ENCODE measurements at places on chromosomes 2 and 18.

DNA sequence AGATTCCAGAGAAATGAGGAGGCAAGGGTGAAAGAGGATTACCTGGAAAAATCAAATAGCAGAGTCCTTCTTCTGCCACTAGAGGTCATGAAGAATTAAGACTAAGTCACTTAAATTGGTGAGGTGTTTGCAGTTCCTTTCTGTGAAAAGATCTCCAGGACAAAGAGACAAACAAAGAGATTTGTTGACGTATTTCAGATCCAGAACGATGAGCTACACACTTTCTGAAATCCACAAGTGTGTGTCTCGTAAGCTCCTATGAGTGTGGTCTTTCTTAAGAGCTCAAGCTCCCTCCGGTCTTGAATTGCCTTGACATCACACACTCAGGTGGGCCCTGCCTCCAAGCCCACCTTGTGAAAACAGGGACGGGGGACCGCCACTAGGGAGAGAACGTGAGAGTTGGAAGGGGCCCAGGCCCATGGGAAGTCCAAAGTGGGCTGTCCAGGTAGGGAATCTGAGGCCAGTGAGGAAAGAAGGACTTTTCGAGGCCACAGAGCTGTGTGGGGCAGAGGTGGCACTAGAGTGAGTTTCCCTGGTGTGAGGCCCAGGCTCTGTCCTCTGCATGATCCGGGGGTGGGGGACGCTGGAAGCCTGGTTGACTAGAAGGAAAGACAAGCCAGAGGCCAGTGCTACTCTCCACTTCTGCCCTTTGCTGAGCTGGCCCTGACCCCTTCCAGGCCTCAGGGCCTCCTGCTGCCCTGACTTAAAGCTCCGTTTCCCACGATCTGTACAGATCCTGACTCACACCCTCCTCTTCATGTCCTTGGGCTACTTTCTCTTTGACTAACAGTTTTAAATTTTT, 168.1 kb upstream of the NCK2 start:
- DNase-seq, result peak; percentile 75

- DNase-seq, result peak; percentile 8
Measured at GRCh38 chr18:47413327-47413726, 161.9 kb upstream of the SKOR2 start.

- peak; percentile 91 for DNase-seq
Measured at GRCh38 chr2:218229239-218229638, 12.2 kb downstream of the ARPC2 start.

DNA sequence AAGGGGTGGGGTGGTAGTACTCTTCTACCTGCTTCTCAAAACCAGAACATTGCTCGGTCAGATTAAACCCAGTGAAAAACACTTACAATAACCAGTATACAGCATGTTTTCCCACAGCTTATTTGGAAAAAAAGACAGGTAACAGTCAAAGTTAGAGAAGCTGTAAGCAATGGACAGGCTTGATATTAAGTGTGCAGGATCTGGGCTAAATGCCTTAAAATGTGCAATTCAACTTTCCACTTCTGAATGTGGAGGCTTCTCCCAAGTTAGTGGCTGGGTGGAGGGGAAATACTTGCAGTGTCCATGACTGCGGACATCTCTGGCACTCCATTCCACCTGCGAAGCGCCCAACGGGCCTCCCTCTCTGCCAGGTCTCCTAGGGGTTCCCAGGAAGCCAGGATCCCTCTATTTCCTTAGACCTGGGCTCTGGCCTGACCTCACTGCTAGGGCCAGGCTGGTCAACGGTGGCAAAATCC, 5.3 kb downstream of the ZEB2 start:
- DNase-seq, result peak; percentile 45

DNA sequence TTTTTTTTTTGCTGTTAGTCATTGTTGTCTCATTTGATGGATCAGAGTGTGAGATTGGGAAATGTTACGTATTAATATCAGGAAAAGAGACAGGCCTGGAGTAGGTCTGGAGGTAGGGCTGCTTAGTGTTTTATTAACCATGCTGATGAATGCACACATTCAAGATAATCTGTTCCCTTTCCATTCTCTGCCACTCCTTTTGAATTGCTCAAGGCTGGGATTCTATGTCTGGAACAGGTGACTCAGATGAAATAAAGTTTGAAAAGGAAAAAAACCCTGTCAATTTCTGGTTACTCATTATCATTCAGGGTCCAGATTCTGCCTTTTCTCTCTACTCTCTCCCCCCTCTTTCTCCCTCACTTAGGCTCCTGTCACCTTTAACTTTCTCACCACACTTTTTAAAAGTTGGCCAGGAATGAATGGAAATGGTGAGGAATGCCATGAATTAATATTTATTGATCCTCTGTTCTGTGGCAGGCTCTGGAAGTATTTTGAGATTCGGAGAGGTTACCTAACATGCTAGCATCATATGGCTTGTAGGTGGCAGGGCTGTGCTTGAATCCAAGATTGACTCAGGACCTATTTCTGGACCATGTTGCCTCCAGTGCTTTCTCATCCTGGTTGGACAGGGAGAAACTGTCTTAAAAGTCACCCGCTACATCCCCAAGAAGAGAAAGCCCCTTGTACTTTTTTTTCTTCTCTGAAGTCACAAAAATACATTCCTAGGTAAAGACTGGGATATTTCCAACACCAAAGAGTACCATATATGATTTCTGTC, 40.2 kb downstream of the MAP4K4 start:
- DNase-seq, result no peak

- no peak for DNase-seq
Measured at GRCh38 chr2:182550234-182550633, 123.4 kb upstream of the PDE1A start.

DNA sequence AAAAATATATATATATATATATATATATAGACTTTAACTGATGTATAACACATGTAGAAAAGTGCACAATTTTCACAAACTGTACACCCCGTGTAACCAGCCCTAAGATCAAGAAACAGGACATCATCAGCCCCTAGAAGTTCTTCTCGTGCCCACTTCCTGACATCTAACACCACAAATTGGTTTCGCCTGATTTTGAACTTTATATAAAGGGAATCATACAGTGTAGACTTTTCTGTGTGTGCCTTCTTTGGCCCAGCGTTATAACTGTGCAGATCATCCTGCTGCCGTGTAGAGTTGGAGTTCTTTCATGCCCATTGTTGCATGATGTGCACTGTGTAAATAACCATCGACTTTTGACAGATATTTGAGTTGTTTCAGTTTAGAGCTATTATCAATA, 41.0 kb downstream of the SMAD7 start:
- DNase-seq, result no peak

DNA sequence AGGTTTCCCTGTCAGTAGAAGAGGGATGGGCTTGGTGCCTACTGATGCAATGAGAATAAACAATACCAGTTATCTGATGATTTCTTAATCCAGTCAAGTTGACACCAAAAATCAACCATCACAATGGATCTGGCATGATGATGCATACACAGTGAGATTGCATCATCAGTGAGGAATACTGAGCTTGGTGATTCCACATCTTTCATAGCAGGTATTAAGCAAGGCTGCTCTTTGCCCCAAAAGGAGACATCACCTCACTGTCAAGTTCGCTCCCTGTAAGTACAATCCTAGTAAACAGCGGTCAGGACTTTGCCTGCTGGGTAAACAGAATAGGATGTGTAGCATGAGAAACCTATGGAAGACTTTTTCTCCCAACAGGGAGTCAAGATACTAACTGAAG, 282.7 kb upstream of the CDH2 start:
- DNase-seq, result no peak

GRCh38 chr2:240126731-240127130, 9.4 kb downstream of the COPS9 start:
- DNase-seq, result no peak

GRCh38 chr18:22018366-22018765, 151.0 kb upstream of the GATA6 start:
- no peak for DNase-seq

DNA sequence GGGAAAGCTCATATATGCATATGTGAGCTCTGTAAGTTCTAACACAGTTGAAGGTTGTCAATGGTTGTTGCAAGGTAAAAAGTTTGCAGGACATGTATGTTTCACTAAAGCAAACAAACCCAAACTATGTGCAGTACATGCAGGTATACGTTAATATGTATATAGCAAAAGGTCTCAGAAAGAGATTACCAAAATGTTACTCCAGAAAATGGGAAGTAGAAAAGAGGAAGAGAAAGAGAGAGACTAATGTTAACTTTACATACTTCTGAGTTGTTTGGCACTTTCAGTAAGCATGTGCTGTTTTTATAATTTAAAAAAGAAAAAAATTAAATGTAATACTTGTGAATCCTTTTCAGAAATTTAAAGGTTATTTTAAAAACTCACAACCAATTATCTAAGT, 32.8 kb upstream of the PEX13 start:
- DNase-seq, result no peak

DNA sequence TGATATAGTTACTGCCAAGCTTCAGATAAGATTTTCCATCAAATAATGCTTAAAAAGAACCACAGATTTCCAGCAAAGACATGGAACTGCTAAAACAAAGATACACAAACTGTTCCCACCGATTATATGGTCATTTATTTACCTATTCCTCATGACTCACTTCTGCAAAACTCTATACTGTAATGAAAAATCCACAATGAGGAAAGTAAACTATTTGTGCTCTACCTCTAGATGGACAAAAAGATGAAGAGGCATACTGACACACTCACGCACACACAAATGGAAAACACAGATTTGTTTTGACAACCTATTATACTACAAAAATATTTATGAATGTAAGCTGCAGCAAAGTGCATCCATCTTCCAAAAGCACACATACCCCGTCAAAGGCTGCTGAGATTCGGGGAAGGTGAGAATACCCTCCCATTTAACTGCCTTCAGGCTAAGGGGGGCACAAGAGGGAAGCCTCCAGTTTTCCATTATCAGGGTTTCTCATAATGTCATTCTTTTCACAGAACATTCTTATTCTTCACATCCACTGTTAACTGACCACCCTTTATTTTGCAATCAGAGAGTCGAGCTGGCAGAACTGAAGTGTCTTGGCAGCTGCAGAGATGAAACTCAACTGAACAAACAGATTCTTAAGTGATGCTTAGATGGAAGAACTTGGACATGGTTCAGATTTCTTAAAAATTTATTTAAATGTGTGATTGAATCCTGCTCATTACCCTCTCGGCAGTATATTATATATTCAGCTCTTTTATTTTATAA, 115.9 kb upstream of the TANK start:
- no peak for DNase-seq

DNA sequence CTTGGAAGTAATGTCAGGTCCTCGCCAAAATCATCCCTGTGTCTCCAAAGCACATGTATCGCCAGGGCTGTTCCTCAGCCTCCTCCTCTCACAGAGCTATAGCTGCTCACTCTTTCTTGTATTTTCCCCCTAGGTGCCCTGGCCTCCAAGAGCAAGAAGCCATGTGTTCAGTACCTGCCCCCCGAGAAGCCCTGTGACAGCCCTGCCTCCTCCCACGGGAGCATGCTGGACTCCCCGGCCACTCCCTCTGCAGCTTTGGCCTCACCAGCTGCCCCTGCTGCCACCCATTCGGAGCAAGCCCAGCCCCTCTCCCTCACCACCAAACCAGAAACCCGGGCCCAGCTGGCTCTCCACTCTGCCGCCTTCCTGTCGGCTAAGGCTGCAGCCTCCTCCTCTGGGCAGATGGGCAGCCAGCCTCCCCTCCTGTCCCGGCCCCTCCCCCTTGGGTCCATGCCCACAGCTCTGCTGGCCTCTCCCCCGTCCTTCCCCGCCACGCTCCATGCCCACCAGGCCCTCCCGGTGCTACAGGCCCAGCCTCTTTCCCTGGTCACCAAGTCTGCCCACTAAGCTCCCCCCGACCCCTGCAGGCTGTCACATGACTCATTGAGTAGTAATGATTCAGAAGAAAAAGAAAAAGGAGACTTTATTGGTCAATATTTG, 18.8 kb downstream of the TGOLN2 start:
- peak; percentile 29 for DNase-seq

- no peak for DNase-seq
Measured at GRCh38 chr2:209726311-209726710, 45.3 kb upstream of the UNC80 start.

- peak; percentile 73 for DNase-seq
Measured at GRCh38 chr2:234500394-234501006, 3.6 kb upstream of the ARL4C start.

DNA sequence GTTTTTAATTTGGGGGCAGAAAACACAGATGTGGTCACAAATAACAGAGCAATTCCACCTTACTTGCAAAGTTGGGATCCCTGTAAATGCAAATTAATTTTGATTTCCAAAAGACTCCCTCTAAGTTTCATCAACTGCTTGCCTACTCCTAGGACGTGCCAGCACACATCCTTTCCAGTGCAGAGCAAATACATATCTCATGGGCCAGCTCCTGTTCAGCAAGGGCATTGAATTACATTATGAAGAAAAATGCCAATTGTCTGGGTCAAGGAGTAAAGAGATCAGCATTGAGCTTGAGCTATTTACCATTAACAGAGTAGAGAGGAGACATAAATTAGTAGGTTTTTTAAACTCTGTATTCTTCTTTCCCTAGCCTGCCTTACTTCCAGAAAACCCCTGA, 18.8 kb downstream of the PID1 start:
- no peak for DNase-seq

DNA sequence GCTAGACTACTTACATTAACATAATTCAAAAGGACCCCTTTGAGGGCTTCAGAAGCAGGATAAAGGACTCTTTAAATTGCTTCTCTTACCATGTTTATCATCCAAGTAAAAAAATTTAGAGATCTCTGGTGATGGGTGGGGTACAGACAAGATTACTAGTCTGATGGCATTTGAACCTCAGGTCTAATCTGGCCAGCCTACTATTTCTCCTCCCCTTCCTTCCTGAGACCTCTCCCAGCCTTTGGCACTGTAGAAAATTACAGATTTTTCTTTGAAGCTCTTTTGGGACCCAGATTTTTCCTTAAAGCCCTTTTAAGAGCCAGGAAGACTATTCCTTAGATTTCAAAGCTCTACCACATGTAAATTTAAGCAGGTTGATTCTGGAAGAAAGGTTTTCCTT, 28.9 kb downstream of the GCA start:
- DNase-seq, result no peak

DNA sequence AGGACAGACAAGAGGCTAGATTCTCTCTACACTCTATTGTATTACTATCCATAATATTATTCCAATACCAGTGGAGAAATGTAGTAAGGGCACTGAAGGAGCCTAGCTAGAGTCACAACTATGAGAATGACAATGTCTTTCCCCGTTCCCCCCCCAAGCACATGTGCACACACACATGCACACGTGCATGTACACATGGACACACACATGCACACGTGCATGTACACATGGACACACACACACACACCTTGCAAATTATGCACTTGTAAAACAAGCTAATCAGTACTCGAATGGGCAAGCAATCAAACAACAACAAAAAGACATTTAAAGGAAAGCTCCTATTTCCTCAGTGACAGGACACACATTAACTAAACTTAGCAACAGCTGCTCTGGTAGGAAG, 65.2 kb downstream of the INSIG2 start:
- no peak for DNase-seq

DNA sequence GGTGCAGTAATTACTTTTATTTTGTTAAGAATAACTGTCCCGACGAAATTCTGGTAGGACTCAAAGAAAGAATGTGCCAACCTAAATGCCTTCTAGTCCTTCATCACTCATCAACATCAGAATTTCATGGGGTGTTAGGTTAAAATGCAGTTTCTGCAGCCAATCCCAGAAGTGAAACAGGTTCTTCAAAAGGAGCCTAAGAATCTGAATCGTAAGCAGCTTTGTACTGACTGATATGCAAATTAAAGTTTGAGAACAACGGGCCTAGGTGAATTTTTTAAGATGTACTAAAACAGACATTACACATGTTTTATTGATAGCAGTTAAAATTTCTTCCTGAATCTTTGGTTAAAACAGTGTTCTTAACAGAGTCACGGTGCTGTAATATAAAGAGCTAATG, 140.3 kb upstream of the ZC3H15 start:
- DNase-seq, result no peak

- DNase-seq, result peak; percentile 83
Measured at GRCh38 chr2:45315861-45316260, 295.2 kb downstream of the SRBD1 start.

- DNase-seq, result no peak
Measured at GRCh38 chr2:85748039-85748734, 5.6 kb upstream of the ATOH8 start.

Measured in fibroblast of skin of back (primary cell).